NCI-H1092 (cell line): ENCODE measurements at places on chromosomes 16 and 17.
A peak's percentile ranks its signal among the peaks of the same experiment; 100 is the strongest.

- no peak for DNase-seq
These were observed 12.8 kb upstream of the PAFAH1B1 start for GRCh38 chr17:2580661-2581060.

DNA sequence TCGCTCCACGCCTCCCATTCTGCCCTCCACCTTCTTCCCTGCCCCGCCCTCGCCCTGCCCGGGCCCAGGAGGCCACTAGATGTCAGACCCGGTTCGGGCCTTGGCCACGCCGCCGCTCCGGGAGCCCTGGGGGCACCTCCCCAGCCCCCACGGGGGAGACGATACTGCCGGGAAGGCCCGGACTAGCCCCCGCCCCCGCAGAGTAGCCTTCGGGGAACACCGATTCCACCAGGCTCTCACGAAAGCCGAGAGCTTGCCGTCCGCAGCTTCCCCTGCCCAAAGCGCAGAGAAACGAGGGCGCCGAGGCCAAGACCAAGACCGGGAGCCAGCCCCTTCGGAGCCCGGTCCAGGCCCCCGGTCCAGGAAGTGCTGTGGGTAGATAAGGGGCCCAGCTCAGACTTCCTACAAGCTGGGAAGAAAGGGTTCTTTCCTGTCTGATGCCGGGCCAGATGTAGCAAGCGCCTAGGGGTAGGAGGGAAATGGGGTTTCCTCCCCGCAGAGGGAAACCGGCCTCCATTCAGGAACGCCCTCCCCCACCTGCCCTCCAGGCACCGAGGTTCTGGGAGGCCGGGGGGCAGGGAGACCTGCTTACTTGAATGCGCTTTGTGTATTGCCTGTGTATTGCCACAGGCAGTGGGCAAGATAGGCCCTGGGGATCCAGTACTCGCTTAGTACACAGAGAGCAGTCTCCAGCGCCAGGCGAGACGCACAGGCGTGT is 806 bp upstream of the CYB561 start:
- DNase-seq = peak; percentile 71

DNA sequence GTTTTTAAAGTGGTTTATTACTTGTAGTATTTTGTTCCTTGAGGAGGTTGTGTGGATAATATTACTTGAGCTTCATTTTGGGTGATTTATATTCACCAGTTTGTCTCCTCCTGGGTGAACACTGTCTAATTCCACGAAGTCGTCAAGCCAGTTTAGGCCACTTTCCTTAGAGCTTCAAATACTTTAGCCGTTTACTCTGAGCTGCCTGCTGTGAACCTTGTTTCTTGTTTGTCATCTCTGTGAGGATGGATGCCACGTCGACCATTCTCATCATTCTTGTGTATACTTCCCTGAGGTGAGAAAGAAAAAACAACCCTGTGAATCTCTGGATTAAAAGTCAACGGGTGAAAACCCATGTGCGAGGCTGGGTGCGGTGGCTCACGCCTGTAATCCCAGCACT is 9.0 kb downstream of the KRT24 start:
- no peak for DNase-seq

DNA sequence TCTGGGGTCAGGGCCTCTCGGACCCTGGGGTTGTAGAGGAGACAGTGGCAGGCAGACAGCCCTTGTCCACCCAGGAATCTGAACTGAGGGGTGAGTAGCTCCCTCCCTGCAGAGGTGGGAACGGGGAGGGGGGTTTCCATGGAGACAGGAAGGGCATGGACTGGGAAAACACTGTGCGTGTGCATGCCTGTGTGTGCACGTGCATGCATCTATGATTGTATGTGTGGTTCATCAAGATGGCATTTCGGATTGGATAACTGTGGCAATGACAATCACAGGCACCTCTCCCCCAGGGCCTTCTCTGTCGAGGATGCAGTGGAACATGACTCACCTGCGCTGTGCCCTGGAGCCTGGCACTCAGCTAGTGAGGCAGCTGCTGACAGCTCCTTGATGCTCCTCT is 6.1 kb upstream of the CD300C start:
- no peak for DNase-seq

DNA sequence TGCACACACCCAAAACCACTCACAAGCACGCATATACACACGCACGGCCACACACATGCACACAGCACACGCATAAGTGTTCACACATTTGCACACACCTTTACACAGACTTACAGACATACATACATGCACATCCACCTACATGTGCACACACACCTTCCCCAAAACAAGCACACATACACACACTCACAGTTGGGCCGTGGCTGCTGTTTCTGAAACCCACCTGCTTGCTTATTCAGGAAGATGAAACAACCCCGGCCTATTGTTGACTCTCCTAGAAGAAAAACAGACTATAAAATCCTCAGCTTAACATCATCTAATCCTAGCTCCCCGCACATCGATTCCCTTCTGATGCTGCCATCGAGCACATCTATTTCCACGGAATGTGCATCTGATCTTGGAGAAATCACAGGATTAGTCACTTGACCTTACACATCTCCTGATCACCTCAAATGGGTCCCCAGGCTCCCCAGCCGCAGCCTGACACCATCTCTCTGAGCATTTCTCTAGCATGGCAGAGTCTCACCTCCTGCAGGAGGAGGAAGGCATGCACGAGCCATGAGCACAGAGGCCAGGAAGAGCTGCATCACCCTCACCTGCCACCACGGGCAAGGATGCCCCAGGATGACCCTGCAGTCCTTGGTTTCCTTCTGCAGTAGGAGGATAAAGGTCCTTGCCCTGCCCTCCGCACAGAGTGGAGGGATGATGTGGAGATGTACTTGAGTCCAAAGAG is 105.8 kb upstream of the CDH5 start:
- DNase-seq = no peak

GRCh38 chr17:81884520-81884919 is 6.9 kb downstream of the ALYREF start:
- no peak for DNase-seq

- DNase-seq = no peak
These were observed 43.2 kb downstream of the GOSR1 start for GRCh38 chr17:30520436-30520835.

GRCh38 chr17:78717431-78717980 is 64.6 kb downstream of the CYTH1 start:
- DNase-seq = peak; percentile 67

- no peak for DNase-seq
These were observed 22.3 kb downstream of the CD300LF start for GRCh38 chr17:74690409-74690825.

GRCh38 chr16:6822041-6822440 is 510.6 kb upstream of the RBFOX1 start:
- DNase-seq = no peak

DNA sequence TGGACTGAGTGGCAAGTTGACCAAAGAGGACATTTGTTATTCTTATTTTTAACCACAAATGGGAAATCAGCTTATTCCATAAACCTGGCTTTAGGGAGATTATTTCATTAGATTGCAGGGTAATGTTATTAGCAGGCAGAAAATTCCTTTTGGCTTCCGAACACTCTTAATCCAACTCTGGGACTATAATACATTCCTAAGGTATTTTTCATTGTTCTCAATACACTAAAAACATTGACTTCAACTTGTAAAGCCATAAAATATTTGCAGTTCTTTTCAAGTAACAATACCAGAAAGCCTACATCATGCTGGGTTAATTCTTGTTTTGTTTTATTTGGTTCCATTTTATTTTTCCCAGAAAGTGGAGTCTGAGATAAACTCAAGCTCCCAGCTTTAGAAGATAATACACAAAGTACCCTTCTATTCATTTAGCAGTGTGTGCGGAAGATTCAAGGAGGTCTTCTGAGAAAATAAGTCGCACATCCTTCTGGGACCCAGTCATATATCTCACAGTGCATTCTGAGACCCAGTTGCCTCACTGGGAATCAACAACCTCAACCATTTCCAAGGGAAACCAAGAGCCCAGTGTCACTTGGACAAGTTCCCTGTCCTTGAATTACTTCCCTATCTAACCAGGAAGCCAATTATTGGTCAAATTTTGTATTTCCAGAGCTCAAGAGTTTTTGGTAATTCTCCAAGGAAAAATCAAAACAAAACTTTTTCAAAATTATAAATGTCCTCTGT is 389.6 kb upstream of the DYNLRB2 start:
- DNase-seq = no peak

DNA sequence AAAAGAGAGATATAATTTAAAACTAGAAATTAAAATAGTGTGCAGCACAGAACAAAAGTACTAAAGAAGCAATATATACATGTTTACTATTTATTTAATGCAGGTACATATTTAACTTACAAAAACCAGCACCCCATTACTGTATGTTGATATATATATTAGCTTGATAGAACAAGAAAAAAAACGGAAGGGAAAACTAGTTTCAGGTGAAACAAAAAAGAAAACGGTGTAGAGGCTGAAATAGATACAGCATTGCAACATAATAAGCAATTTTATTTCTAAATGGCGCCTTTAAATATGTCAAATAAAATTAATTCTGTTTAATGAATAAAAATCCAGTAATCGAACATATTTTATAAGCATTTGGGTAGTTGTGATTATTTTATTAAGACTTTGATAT is 3.9 kb downstream of the HNF1B start:
- no peak for DNase-seq

- DNase-seq = no peak
These were observed 201.5 kb downstream of the KCNJ2 start for GRCh38 chr17:70370816-70371215.

DNA sequence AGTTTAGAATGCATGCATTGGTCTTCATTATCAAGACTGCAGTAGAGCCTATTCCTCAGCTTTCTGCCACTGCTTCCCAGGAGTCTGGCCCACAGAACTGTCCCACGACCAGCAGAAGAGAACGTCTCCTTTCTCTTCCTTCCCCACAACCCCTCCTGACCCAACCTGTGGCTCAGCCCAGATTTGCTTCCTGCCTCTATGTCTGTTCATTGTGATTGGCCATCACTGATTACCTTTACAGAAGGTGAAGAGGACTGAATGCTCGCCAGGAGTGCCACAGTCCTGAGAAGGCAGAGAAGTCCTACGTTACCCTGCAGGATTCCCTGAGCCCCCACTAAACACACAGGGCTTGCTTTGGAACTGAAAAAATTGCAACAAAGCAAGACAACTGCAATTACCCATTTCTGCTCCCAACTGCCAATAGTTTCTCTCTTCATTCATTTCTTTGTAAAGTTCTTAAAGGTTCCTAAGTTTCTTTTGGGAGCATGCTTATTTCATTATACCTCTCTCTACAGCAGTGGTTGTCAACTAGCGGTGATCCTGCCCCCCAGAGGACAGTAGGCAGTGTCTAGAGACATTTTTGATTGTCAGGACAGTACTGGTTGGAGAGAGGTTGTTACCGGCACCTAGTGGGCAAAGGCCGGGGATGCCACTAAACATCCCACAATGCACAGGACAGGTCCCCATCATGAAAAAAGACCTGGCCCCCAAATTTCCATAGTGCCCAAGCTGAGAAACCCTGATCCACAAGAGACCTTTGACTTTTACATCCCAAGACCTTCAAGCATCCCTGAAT is 4.5 kb upstream of the NAT9 start:
- no peak for DNase-seq

- no peak for DNase-seq
These were observed 181.1 kb downstream of the SEC14L1 start for GRCh38 chr17:77321649-77322513.

- DNase-seq = no peak
These were observed 739.5 kb upstream of the EEF2KMT start for GRCh38 chr16:5837007-5837670.
